Tongue (tissue), 3 donors: ENCODE measurements at places on chromosomes 12 and 14. TPM values are rescaled to one million over a fixed set of nuclear protein-coding genes. Genes with fewer than 3 reads are reported as not detected.

ACOT4 gene
- not detected for total RNA-seq

MEG3 gene
- total RNA-seq = 1,377 TPM

TSPAN9 gene
- total RNA-seq = 162 TPM

- DNase-seq = peak; percentile 30
Observed at GRCh38 chr12:1339618-1340319, 254.6 kb downstream of the FBXL14 start.

DNA sequence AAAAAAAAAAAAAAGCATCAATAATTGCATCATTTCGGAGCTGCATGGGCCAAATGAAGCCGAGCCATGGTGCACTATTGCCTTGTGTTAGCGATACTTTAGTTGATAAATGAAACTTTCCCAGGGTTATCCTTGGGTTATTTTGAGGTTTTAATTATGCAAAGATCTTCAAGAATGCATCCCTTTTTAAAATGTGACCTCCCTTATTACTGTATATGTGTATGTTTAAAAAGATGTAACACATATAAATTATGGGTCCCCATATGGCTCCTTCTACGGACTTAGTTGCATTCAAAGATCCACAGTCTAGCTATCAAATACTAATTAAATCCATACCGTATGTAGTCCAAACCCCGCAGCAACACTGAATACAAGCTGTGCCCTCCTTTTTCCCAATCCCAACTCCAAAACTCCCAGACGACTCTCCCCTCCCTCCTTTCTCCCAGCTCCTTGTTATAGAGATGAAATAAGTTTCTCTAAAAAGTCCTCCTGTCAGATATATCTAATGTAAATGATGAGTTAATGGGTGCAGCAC, 129.3 kb upstream of the MAP1LC3B2 start:
- DNase-seq = no peak

DNA sequence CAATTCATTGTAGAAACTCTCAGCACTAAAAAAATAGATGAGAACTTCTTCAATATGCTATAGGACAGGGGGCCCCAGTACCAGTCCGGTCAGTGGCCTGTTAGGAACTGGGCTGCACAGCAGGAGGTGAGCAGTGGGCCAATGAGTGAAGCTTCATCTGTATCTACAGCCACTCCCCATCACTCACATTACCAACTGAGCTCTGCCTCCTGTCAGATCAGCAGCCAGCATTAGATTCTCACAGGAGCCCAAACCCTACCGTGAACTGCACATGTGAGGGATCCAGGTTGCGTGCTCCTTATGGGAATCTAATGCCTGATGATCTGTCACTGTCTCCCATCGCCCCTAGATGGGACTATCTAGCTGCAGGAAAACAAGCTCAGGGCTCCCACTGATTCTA, 15.7 kb upstream of the ANO2 start:
- DNase-seq = no peak

- DNase-seq = no peak
Observed at GRCh38 chr12:109191621-109192250, 75.3 kb downstream of the ACACB start.

GRCh38 chr14:65783101-65783500, 370.6 kb downstream of the FUT8 start:
- no peak for DNase-seq

DNA sequence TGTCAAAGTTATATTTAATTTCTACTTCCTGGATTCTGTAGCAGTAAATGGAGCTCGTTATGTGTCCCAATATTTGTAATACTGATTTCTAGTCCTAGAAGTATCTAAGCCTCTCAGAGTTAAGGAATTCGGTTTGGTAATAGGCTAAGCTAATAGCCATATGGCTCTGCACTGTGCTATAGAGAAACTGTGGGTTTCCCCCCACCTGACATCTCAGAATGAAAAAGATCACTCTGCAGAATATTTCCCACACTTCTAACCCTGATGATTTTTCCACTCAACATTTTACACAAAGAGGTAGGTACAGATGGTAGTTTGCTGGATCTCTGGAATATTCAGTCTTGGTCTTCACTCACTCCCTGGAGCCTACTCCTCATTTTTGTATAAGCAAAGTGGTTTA, 71.2 kb downstream of the BORCS5 start:
- DNase-seq = no peak

DNA sequence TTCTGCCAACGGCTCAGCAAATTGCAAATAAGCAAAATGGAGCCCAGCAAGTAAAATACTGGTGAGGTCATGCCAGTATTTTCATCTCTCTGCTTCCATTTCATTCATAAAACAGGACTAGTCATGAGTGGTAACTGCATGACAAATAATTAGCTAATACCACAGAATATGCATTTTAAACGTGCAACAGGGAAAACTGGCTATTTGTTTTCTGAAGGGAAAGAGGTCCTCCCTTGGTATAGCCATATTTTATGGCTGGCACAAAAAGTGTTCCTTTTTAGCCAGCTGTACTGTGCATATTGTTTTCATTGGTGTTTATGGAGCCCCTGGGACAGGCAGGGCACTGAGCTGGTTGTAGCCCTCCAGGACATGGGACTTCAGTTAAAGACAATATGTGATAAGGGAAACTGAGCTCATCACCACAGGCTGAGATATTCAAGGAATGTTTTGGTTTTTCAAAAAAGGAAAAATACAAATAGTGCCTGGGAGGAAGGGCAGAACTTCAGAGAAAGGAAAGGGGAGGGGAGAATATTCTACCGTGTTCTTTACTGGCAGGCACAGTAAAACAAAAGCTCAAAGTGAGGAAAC, 26.1 kb upstream of the FOXN3 start:
- DNase-seq = no peak
